Fibroblast of skin of scalp (primary cell): ENCODE measurements at places on chromosomes 1 and 21.
A peak's percentile ranks its signal among the peaks of the same experiment; 100 is the strongest.

- DNase-seq = no peak
Observed at GRCh38 chr1:4792565-4792964, 138.2 kb downstream of the AJAP1 start.

- no peak for DNase-seq
Observed at GRCh38 chr1:2806591-2806990, 5.1 kb upstream of the TTC34 start.

- no peak for DNase-seq
Observed at GRCh38 chr1:203401199-203401877, 50.4 kb upstream of the FMOD start.

GRCh38 chr1:110617589-110617988 is 11.4 kb upstream of the KCNA2 start:
- DNase-seq = no peak

DNA sequence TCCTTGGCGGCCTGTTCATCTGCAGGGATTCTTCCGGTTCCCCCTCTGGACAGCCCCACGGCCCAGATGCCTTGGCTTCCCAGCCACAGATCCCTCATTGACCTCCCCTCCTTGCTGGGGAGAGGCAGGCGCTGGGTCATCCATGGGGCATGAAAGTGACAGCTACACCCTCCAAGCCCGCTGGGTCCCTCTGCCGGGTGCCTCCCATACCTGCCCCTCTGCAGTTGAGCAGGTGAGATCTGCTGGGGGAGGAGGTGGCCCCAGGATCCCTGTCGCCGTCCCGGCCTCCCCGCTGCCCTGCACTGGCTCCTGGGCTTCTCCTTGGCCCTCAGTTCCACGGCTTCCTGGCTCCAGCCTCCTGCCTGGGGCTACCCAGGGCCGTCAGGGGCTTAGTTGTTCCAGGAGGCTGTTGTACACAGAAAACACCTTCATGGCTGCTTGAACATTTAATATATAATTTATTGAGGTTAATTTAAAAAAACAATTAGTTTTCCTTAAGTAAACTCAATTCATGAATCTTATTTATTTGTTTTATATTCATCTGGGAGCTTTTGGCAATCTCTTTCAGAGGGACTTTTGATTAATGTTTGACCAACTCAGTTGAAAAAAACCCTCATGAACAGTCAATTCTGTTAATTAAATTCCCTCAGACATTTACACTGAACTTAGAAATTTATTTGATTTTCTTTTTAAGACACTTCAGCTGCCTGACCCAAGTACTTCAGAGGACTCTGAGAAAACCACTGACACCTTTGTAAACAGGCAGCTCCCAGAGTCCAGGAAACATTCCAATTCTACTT is 67.6 kb upstream of the ABCG1 start:
- DNase-seq = no peak

- no peak for DNase-seq
Observed at GRCh38 chr1:217539510-217539909, 91.4 kb downstream of the GPATCH2 start.

DNA sequence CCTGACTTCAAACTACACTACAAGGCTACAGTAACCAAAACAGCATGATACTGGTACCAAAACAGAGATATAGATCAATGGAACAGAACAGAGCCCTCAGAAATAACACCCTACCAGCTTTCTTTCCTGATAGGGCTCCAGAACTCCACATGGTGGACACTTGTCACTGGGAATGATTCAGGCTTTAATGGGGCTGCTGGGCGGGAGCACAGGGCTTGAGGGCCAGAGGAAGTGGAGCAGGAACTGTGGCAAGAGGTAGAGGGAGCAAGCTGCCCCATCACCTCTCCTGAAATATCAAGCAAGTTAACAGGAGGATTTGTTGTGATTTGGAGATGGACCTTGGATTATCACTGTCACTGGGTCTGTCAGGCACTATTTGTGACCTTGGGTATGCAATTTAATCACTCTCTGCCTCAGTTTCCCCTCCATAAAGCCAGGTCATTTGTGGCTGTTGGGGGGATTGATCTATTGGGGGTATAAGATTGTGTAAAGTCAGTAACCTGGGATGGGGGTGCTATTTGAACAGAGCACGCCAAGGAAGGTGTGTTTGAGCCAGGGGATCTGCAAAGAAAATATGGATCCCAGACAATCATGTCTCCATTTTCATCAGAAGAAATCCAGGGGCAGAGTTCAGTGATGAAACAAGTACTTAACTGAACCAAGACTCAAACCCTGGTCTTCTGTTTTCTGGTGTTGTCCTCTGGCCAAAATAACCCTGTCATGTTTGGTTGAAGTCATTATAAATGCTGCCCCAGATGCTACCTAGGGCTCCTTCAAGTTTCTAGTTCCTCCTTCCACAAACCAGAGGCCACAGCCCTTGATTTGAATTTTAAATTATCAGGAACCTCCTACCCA is 25.2 kb downstream of the ETS2 start:
- DNase-seq = no peak

DNA sequence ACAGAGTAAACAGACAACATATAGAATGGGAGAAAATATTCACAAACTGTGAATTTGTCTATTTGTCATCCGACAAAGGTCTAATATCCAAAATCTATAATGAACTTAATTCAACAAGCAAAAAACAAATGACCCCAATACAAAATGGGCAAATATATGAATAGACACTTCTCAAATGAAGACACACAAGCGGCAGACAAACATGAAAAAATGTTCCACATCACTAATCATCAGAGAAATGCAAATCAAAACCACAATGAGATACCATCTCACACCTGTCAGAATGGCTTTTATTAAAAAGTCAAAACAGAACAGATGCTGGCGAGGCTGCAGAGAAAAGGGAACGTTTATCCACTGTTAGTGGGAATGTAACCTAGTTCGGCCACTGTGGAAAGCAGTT is 72.7 kb downstream of the SMYD3 start:
- no peak for DNase-seq

DNA sequence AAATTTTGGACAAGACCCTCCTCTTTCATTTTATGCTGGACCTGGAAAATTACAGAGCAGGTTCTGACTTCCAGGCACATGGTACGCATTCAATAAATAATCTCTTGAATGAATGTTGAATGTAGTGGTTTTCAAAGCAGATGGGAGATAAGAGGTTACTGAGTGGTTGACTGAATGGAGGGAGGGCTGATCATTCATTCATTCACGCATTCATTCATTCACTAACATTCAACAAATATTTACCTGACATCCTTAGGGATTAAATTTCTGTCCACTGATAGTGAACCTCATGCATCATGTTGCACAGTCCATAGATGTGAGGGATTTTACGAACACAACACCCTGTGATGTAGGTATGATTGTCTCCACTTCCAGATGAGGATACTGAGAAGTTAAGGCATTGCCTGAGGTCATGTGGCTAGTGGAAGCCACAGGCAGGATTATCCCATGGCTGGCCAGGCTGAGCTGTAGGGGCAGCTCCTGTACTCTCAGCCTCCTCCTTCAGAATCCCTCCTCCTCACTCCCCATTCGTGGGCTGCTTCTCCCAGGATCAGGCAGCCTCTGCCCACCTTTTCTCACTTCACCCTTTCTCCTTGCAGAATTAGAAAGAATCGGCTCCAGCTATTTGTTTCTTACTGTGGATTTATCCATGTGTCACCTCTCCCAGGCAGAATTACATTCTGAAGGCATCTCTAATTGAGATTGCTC is 48.4 kb upstream of the ATP5PO start:
- no peak for DNase-seq

GRCh38 chr1:220300442-220301121 is 28.3 kb upstream of the RAB3GAP2 start:
- peak; percentile 90 for DNase-seq

DNA sequence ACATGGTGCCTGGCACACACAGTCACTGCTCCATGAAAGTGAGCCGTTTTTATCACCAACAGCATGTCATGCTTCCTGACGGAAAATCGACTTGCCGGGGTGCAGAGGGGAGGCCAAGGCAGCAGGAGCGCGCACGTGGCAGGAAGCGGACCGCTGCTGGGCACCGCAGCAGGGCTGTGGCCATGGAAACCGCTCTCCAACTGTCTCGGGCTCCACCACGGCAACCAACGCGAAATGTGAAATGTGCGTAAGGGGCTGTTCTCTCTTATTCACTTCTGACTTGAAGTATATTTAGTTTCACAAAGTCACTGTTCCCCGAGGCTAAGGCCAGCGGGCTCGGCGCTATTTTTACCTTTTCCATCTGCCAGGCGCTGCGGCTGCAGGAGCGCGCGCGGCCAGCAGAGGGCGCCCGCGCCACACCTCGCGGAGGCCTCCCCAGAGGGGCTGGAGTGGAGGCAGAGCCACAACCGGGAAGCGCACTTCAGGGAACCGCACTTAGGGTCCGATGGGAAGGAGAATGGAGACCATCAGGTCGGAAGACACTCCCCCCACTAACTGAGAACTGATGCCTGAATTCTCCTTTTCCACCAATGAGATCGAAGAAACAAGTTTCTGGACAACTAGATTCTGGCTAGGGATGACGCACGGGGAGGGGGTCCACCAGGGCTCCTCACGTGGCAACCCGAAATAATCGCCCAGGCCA is 19.7 kb downstream of the RCC2 start:
- DNase-seq = peak; percentile 52

GRCh38 chr1:54325703-54326461 is 80.3 kb downstream of the SSBP3 start:
- DNase-seq = no peak

DNA sequence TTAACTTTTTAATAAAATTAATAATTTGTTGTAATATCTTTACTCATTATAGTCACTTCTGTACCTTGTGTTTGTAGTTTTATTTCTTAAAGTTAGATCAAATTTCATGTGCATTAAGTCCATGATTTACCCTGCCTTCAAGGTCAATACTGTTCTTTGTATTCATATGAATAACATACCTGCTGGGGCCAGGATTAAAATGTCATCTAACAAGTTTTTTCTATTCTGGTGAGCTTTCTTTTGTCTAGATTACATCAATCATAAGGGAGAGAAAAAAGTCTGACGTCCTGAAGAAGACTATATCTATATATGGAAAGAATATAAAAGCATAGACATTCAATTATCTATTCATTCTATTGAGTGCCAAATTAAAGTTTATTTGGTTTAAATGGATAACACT is 232.6 kb downstream of the COL11A1 start:
- DNase-seq = no peak

DNA sequence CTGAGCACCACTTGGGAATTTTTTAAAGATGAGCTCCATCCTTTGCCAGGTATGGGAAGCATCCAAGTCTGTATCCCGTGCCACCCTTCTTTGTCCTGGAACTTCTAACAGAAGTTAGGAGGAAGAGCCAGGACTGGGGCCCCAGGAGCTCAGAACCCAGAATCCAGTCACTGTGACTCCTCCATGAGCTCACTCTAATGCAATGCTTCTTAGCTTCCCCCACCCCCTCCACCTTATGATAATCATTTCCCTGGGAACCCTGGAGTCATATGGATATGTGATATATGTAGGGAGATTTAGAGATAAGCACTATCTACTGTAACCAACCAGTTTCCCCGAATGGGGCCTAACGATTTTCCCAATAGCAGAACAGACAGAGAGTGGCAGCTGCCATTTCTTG is 758 bp upstream of the SPRR5 start:
- no peak for DNase-seq

- DNase-seq = no peak
Observed at GRCh38 chr1:208874915-208875314, 630.7 kb upstream of the PLXNA2 start.

GRCh38 chr1:93608187-93609109 is 73.2 kb downstream of the BCAR3 start:
- DNase-seq = peak; percentile 94

DNA sequence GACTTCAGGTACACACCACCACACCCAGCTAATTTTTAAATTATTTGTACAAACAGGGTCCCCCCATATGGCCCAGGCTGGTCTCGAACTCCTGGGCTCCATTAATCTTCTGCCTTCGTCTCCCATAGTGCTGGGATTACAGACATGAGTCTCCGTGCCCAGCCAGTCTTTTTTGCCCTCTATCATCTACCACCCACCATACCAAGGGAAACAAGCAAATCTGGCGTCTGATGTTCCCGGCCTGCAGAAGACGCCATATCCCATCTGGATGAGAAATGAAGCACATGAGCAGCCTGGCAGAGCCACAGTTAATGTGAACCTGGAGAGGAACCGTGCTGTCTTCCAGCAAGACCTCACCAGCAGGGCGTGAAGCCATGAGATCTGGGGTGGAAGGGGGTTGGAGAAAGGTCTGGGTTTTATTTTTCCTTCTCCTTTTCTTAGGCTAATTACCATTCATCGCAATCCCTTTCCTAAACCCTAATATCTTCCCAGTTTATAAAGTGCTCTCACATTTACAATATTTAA is 1.8 kb upstream of the PRELP start:
- DNase-seq = no peak

GRCh38 chr1:241063276-241063675 is 293.7 kb downstream of the RGS7 start:
- no peak for DNase-seq

GRCh38 chr1:15848929-15849774 is 1.6 kb downstream of the SPEN start:
- peak; percentile 83 for DNase-seq

DNA sequence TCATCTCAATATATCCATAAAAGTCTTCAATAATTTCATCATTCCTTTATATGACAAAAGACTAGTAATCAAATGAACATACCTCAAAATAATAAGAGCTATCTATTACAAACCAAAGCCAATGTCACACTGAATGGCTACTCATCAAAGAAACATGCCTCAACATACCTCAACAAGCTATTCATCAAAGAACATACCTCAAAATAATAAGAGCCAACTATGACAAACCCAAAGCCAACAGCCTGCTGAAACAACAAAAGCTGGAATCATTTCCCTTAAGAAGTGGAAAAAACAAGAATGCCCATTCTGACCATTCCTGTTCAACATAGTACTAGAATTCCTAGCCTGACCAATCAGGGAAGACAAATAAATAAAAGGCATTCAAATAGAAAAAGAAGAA is 1373.7 kb downstream of the BRINP3 start:
- DNase-seq = no peak

DNA sequence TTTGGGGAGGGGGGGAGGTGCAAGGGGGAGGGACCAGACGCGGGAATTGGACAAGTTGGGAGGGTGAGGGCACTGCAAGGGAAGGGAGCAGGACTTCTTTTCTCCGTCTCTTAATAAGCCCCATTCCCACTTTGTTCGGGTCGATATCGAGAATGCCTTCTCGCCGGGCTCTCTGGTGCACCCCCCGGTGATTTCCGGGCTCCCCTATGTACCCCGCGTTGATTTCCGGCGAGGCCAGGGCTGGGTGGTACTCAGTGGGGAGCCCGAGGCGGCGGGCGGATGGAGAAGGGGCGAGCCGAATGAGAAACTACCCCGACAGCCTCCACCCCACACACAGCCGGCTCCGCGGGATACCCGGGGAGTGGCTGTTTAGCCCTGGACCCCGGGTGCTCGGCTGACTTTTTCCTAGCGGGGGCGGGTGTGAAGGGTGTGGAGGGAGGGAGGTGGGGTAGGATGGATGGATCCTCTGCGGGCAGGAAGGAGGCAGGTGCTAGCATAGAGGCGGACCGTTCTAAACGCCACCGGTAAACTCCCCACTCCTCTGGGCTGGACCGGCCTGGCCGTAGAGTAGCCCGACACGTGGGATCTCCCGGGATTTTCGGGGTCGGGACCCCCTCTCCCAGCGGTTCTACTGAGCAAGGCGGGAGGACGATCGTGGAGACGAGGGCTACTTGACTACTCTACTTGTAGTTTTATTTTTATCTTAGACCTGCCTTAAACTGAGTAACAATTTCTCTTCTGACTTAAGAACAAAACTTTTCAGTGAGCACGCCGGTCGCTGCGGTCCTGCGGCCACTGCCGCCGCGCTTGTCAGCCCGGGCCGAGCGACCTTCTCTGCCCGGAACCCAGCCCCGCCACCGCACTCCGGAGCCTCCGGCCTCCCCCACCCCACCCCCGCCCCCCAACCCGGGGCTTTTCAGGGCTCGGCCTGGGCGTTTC is 1.0 kb downstream of the RNF220 start:
- no peak for DNase-seq
